ENCODE measurements at places on chromosomes 5 and 9.

DNA sequence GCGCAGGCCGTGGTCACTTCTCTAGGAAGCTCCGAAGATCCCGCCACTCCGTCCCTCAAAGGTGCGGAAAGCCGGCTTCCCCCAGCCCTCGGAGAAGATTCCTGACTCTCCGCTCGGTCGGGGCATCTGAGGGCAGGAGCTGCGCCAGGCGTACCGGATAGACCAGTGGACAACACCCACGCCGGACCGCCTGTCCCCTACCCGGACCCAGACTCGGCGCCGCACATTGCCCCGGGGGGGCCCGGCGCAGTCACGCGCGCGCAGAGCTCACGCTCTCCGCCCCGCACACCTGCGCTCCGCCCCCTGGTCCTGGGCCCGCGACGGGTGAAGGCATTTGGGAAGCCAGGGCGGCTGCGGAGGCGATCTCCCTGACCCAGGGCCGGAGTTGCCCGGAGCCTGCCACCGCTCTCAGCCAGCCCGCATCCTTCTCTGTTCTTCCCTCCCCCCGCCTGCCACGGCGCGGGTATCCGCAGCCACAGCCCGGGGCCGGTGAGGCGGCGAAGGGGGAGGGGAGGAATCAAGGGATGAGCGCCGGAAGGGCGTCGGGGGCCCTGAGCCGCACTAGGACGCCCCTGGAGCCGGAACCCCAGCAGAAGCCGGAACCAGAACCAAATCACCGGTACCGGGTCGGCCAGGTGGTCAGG is 448 bp downstream of the RELL2 start:
- no peak for DNase-seq

DNA sequence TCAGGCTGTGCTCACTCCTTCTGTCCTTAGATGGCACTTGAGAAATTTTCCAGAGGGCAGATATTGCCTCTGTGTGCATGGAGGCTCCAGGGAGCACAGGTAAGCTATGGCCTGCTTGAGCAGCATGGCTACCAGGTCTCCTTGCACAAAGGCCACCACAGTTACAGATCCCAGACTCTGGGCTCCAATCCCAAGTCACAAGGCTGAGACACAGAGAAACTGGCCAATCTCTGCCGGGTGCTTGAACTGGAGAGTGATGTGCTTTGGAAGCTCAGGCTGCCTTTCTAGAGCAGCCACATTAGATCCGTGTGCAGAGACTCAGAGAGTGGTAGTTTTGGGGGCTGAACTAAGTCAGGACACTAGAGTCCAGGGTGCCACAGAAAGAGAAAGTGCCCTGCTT is 145.7 kb downstream of the SEMA6A start:
- no peak for DNase-seq

DNA sequence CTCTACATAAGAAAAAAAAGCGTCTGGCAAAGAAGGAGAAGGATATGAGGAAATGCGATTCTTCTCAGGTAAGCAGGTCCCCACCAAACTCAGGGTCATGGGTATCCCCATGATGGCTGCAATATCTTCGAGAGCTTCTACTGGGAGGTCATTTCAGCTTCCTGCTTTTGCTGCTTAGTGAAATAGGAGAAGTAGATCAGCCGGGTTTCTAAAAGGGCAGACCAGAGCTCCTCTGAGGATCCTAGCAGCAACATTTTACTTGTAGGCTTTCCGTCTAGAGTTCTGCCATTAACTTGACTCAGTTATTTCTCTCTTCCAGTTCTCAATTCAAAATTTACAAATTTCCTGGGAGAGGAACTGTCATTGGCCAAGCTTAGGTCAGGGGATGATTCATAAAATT is 134.7 kb downstream of the DPYSL3 start:
- no peak for DNase-seq

GRCh38 chr5:32109236-32109635 is 64.9 kb downstream of the GOLPH3 start:
- no peak for DNase-seq

- DNase-seq: no peak
Measured at GRCh38 chr5:77806213-77806843, 30.2 kb upstream of the TBCA start.

- no peak for DNase-seq
Measured at GRCh38 chr5:88761269-88761850, 121.6 kb downstream of the MEF2C start.

DNA sequence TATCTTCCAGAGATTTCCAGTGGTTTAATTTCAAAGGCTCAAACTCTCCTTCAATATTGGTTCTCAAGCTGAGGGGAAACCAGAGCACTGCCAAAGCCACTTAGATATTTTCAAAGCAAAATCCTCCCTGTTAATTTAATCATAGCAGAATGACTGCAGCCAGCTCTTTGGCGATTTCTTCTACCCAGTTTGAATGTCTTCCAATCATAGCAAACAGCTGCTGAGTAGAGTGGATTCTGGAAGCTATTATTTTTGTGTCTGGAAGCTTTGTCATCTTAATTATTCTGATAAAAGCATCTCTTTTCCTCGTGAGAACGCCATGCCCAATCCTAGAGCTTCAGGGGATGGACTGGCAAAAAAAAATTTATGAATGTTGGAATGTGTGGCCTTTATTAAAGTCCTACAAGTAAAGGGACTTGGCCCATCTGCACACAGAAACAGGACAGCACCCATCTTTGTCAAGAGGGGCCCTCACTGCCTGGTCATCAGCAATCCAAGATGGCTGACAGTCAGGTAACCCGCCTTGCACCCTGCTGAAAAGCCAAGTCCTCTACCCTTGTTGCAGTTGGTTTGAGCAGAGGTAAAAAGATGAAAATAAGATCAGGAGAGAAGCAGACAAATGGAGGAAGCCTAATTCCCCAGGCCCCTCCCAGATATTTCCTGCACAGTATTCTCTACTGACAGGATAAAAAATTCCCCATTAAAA is 125.1 kb downstream of the SUSD1 start:
- DNase-seq: no peak

- DNase-seq: no peak
Measured at GRCh38 chr9:3912280-3912679, 386.5 kb upstream of the RFX3 start.

DNA sequence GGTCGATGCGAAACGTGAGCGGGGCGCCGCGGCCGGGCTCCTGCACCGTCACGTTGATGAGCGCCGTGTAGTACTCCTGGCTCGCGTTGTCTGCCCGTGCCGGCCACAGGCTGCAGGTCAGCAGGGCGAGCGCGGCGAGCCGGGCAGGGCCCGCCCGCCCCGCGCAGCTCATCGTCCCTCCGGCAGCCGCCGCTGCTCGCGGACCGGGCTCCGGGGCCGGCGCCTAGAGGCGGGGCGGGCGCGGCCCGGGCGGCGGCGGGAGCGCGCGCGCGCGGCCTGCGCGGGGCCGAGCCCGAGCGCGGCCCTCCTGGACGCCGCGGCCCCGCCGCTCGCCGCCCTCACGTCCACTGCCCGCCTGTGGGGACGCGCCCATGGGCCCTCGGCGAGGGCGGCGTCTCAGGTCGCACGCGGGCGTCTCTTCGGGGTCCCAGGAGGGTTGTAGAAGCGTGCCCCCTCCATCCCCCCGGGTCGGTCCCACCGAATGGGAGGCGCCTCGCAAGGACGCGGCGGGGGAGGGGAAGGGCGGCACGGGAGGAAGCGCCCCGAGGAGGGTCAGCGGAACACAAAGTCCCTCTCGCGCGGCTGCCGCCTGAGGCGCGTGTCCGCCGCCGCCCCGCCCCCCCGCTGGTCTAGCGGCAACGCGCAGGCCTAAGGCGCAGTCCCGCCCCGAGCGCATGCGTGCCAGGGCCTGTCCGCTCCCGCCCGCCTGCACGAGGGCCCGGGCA is at the start of gene RNF130:
RNF130 (minus strand) TSS at position 229 of the 725 bp plus-strand sequence; CDS start at position 172, 57 bp downstream.
- no peak for DNase-seq

- no peak for DNase-seq
Measured at GRCh38 chr9:78533500-78533899, 236.6 kb downstream of the PSAT1 start.

DNA sequence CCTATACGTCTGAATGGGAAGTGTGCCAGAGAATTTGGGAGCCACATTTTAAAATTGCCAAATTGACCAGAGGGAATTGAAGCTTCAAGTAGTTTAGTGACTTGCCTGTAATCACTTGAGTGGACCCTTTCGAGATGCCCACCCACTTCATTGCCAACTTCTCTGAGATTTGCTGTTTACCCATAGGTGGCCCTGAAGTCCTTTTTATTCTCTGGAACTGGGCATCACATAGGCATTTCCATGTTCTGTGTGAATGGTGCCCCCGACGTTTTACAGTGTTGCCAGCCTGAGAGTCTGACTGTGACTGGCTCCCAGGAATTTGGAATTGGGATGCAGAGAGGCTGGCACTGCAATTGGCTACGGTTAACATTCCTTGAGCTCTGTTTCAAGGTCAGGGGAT is 158.6 kb downstream of the SEMA6A start:
- no peak for DNase-seq

GRCh38 chr5:124825250-124825982 is 79.0 kb upstream of the ZNF608 start:
- no peak for DNase-seq

- DNase-seq: no peak
Measured at GRCh38 chr9:116594547-116594946, 92.6 kb upstream of the TRIM32 start.

DNA sequence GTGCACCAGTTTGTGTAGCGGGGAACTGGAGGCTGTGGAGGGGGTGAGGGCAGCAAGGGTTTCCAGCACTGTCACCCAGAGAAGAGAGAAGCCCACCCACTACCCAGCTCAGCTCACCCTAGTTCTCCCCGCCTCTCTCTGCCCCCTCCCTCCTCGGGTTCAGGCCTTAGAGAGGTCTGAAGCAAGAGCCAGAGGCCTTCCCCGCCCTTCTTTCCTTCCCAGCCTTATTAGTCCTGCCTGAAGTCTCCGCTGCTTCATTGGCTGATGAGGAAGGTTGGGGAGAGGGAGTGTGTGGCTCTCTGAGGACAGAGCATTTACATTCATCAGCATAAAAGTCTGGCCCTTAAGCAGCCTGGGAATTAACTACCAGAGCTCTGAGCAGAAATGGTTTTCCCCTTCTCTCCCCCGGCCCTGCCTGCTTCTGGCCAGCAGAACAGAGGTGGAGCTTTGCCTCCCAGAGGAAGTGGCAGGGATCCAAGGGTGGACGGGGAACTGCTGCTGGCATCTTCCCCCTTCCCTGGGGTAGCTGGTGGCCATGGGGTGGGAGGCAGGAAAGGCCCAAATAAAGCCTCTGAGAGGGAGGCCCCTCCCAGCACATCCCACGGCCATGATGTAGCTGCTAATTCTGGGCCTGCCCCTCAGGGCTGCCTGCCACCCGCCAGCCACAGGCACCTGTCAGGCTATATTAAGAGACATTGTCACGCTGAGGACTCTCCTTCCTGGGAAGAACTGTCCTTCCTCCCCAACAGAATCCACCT is 4.1 kb downstream of the DNAJB5 start:
- peak; percentile 38 for DNase-seq

GRCh38 chr5:421287-421880 is 21.6 kb upstream of the EXOC3 start:
- DNase-seq: no peak

DNA sequence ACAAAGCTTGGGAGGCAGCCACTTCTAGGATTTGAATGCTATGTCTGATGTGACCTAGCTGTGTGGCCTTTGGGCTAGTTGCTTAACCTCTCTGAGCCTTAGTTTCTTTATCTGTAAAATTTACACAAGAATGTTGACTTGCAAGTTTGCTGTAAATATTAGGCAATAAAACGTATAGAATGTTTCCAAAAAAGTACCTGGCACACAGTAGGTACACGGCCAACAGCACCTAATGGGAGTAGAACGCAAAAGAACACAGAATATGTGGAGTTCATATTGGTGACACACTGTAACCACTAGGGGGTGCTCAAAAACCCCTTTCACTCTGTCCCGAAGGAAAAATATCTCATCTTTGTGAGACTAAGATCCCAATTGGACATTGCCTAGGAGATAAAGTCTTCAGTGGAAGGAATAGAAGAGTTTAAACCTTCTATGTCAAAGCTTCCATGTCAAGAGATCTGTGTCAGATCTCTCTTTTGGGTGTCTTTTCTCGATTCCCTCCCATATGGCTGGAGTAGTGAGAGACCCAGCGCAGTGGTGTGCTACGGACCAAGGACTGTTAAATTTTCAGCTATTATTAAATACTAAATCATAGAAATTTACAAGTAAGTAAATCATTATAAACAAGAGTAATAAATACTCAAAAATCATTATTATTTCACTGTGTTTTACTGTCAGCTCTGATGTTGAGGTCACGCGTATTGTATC is 145.4 kb upstream of the RAD23B start:
- DNase-seq: no peak

- DNase-seq: no peak
Measured at GRCh38 chr5:151123897-151124751, 33.5 kb downstream of the ANXA6 start.

DNA sequence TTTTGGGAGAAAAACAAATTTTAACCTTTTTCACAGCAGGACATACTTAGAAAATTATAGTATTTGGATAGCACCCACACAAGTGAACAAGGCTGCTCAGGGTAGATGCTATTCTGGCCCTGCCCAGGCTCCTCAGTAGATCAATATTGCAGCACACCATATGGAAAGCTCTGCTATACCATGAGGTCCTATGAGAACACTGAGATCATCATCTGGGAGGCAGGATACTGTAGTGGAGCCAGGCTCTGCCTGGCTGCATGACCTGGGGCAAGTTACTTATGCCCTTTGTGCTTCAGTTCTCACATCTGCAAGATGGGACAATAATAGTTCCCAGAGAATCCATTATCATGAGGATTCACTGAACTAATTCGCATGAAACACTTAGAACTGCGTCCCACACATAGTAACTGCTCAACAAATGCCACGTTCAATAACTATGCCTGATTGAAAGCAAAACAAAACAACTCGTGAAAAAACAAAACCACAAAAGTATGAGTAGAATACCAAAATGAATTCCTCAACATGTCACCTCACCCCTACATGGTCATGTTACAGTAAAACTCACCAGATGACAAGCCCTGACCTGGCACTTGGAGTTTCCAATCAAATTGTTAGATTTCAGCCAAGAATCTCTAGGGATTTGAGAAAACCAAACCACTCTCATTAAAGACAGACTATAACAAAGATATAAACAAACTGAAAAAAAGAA is 31.9 kb downstream of the ARSB start:
- DNase-seq: no peak

DNA sequence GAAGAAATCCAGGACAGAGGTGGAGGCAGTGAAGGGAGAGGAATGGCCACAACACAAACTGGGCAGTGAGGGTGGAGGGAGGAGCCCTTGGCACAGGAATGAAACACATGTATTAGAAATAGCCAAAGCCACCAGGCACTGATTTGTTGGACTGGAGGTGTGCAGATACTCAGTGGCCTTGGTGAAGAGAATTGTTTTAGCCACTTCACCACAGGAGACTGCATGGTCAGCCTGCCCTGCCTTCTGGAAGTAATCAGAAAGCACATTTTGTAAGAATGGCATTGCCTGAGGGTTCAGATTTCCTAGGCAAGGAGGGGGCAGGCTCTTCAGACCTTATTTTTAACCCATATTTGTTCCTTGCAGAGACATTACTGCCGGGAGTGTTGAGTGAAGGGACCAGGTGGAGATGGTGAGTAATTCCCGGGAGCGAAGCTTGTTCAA is 2.2 kb downstream of the SGCD start:
- DNase-seq: no peak

DNA sequence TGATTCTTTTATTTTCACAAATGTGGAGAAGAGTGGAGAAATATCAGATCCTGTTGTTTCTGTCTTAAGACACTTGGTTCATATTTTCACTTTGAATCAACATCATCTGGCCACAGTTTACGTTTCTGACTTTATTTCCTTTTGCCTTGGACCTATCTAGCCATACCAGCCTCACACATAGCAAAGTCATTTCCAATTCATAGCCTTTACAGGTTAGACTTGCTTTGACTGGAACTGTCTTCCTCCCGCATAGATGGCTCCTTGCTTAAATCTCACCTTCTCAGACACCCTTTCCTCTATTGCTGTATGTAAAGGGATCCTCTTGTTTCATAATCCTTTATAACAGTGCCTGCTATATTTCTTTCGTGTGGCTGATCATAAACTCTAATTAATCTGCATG is 297.8 kb downstream of the SH3GL2 start:
- no peak for DNase-seq

Measured in NCI-H2081 treated with DMSO at 0.1 percent for 48 hours (cell line).